Smooth muscle cell of bladder (primary cell): ENCODE measurements at places on chromosomes 3 and 15. TPM values are rescaled to one million over a fixed set of nuclear protein-coding genes. Genes with fewer than 3 reads are reported as not detected.

Gene EFL1
- 15.9 and 17.7 TPM in 2 replicates for total RNA-seq

Gene CACNA2D2
- total RNA-seq: 0.09 TPM in 1 of 2 replicates, not detected in the other

Gene GABRA5
- total RNA-seq: 0.09 and 0.14 TPM in 2 replicates

Gene EEF1AKMT4
- 3.4 and 4.8 TPM in 2 replicates for total RNA-seq

Gene CAMK2N2
- total RNA-seq: 0.09 and 0.14 TPM in 2 replicates

Gene PEX11A
- total RNA-seq: 8.0 and 8.8 TPM in 2 replicates

Gene LIPH
- not detected in 2 replicates for total RNA-seq

Gene GP5
- 0.09 and 0.14 TPM in 2 replicates for total RNA-seq

Gene GASK1A
- total RNA-seq: 0.85 and 2.2 TPM in 2 replicates

Gene ABHD6
- total RNA-seq: 5.5 and 8.8 TPM in 2 replicates

Gene SUCNR1
- total RNA-seq: 0.14 and 0.37 TPM in 2 replicates

Gene LEKR1
- total RNA-seq: 0.37 and 0.43 TPM in 2 replicates

Gene TCAIM
- total RNA-seq: 18.1 and 22.9 TPM in 2 replicates

Gene RETNLB
- total RNA-seq: not detected in 2 replicates

Gene TARS3
- total RNA-seq: 14.1 and 15.2 TPM in 2 replicates

Gene TMEM40
- total RNA-seq: not detected in 2 replicates

Gene AGBL1
- total RNA-seq: not detected in 2 replicates

Gene PRSS50
- total RNA-seq: not detected in 2 replicates

Gene CD200R1
- total RNA-seq: under 0.01 TPM in 1 of 2 replicates, not detected in the other

Gene CCDC13
- total RNA-seq: 0.74 and 1.1 TPM in 2 replicates

Gene SAMD7
- total RNA-seq: not detected in 2 replicates

Gene GRM7
- total RNA-seq: under 0.01 TPM in 1 of 2 replicates, not detected in the other

Gene SLC9A9
- total RNA-seq: 10.3 and 16.8 TPM in 2 replicates

Gene FOXB1
- total RNA-seq: not detected in 2 replicates

Gene ACKR4
- 1.4 and 2.0 TPM in 2 replicates for total RNA-seq

Gene ECE2
- not detected in 2 replicates for total RNA-seq

Gene POC1A
- 3.8 and 4.6 TPM in 2 replicates for total RNA-seq

Gene NOX5
- under 0.01 and 0.09 TPM in 2 replicates for total RNA-seq

Gene CCR8
- total RNA-seq: not detected in 2 replicates

Gene GOLGA8Q
- 1.3 and 3.6 TPM in 2 replicates for total RNA-seq

Gene KCNMB3
- 0.71 and 1.1 TPM in 2 replicates for total RNA-seq

Gene CSPG5
- 0.18 and 0.28 TPM in 2 replicates for total RNA-seq
